ENCODE measurements at places on chromosomes 16 and 17. TPM values are rescaled to one million over a fixed set of nuclear protein-coding genes. Genes with fewer than 3 reads are reported as not detected.

- peak; percentile 52 for DNase-seq
Observed at GRCh38 chr17:62822080-62822904, 14.2 kb upstream of the MARCHF10 start.

DNA sequence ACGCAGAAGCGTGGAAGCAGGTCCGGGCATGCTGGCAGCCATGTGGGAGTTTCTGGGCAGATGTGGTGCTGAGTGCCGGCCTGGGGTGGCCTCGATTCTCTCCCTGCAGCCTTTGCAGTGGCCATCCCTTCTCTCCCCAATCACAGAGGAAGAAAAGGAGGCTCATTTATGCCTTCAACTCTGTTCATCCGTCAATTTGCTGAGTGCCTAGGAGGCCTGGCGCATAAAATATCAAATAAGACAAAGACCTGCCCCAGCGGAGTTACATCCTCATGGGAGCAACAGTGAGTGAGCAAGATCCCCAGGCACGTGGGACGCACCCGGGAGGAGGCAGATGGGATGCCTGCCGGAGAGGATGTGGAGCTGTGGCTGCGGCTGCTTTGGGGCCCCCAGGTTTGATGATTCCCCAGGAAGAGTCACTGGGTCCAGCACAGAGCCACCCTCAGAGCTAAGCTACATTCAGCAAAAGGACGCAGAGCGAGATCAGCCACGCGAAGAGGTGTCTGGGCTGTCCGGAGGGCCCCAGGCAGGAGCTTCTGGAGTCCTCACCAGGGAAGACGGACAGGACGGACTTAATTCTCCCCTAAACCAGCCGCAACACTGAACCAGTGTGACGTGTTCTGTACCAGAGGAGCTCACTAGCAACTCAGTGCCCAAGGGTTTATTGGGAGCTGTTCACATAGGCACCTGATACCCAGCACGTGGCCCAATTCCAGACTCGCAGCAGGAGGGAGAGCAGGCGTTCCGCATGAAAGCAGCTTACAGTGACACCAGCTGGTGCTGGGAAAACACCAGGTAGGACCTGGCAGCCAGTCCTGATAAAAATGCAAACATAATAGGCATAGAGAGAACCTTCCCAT, 11.3 kb downstream of the CA5A start:
- peak; percentile 48 for DNase-seq

DNA sequence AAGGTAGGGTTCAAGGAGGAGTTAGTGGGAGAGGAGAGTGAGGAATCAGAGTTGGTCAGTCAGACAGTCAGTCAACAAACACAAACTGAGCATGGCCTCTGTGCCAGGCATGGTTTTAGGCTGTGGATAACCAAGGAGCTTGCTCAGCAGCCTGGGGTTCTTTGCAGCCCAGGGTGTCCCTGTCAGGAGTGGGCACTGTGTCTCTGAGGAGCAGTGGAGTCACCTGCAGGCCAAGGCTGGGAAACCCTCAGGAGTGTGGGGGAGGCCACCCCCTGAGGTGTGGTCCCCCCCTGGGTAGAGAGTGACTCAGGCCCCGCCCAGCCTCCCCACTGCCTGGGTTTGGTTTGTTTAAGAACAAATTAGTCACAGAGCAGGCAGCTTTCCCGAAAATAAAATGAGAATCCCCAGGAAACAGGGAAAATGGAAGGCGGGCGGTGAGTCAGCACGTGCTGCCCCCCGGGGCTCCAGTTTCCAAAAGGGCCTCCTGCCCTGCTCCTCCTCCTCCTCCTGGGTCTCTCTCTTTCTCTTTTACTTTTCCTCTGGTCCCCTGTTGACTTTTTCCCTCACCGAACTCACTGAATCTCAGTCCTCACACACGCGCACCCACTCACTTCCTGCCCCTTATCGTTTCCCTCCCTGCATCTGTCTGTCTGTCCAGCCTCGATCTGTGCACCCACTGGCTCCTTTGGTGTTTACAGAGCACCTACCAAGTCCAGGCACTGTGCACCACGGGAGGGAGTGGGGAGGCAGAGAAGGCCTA, 44.3 kb downstream of the SOCS3 start:
- peak; percentile 97 for DNase-seq

Gene CPSF4L
- total RNA-seq, result not detected

Gene MYOCD
- not detected for total RNA-seq

Gene TNFSF13
- total RNA-seq, result 6.3 TPM

Gene CORO6
- 1.6 TPM for total RNA-seq

Gene WNK4
- total RNA-seq, result 2.3 TPM

All from MCF 10A (cell line).